T-helper 22 cell (primary cell): ENCODE measurements at places on chromosomes 13 and 19.

- DNase-seq: peak; percentile 51
Observed at GRCh38 chr13:99357131-99357596, 50.0 kb upstream of the GPR183 start.

- no peak for DNase-seq
Observed at GRCh38 chr19:46958532-46958931, 61.1 kb upstream of the NPAS1 start.

DNA sequence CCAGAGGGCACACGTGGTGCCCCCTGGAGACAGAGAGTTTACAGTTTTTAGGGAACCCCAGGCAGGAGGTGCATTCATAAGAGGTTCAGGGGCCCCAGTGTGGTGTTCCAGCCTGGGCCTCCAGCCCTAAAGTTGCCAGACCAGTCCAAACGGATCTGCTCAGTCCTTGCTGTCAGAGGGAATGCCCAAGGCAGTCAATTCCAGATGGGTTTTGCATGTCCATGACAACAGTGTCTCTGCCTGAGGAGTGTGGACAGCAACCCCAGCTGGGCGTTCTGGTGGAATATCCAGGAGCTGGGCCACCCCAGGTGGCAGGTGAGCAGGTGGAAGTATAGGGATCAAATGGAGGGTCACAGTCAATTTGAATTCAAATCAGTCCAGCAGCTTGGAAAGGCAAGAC is 25.3 kb downstream of the FBXO27 start:
- no peak for DNase-seq

DNA sequence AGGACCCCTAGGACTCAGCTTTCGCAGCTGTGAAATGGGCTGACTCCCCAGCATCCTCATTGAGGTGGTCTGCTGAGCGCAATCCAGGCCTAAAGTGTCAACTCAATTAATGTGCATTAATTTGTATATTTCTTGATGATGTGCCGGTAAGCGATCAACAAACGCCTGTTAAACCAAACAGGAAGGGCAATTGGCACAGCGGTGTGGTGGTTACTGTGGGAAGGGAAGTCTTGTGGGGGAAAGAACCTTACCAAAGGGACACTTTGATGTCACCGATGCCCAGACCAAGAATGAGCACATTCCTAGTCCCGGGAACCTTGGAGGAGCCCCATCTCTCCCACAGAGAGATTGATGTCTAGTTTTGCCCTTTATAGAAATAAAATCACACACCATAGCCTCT is 1.6 kb downstream of the JAK3 start:
- DNase-seq: peak; percentile 51

DNA sequence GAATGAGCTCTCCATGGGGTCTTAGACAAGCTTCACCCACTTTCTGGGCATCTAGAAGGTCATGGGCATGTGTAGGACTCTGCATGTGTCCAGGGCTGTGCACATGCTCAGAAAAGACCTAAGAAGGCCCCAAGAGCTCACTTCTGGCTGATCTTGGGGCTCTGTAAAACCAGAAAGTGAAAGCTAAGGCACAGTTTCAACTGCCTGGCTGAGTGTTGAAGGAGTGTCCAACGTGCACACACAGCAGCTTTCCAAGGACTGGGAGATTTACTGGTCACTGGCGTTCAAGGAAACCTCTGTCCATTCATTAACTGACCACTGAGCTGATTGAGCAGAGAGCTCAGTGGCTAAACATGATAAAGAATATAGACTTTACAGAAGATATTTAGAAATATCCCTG is 137.9 kb downstream of the KATNAL1 start:
- no peak for DNase-seq
